Kidney tubule cell (primary cell): ENCODE measurements at places on chromosomes 7 and 10.

- DNase-seq = no peak
These were observed 1.3 kb downstream of the LSM8 start for GRCh38 chr7:118185163-118185860.

DNA sequence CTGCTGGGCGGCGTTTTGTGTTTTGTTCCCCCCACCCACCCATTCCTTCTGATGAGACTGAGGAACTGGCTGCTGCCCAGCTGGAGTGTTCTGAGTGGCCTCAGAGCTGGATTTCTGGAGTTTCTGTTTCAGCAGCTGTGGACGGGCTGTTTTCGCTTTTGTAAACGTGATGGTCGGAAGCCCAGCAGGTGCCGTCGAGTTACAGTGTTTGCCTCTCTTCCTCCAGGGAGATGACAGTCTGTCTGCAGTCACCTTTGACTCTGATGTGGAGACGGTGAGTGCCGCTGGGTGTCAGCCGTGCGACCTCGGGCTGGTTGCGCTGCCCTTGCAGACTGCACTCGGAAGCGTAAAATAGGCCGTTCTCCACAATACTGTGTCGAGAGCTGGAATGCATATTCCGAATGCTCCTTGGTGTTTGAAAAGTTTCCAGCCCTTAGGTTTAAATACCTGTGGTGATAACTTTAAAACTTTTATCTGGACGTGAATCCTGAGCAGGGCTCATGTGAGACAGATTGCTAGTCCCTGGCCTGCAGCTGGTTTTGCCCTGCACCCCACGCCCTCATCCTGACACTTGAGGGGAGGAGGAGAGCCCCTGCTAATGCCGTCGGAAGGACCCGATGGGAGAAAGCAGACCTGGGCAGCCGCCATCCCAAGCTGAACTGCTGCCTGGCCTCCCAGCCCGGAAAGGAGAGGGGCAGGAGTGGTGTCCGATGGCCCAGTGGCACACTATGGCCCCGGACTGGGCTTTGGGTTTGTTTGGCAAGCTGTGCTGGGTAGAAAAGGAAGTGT, 8.3 kb downstream of the IQCE start:
- DNase-seq = no peak

GRCh38 chr7:44152971-44153947, 12.1 kb upstream of the MYL7 start:
- no peak for DNase-seq

- peak; percentile 70 for DNase-seq
These were observed 101.9 kb downstream of the HIBADH start for GRCh38 chr7:27560706-27561235.

- DNase-seq = no peak
These were observed 13.3 kb downstream of the PARP12 start for GRCh38 chr7:140049339-140050024.

- DNase-seq = peak; percentile 17
These were observed 430.5 kb downstream of the MDFIC start for GRCh38 chr7:115352375-115352774.

- DNase-seq = no peak
These were observed 1226.4 kb downstream of the XPNPEP1 start for GRCh38 chr10:108696792-108697477.

DNA sequence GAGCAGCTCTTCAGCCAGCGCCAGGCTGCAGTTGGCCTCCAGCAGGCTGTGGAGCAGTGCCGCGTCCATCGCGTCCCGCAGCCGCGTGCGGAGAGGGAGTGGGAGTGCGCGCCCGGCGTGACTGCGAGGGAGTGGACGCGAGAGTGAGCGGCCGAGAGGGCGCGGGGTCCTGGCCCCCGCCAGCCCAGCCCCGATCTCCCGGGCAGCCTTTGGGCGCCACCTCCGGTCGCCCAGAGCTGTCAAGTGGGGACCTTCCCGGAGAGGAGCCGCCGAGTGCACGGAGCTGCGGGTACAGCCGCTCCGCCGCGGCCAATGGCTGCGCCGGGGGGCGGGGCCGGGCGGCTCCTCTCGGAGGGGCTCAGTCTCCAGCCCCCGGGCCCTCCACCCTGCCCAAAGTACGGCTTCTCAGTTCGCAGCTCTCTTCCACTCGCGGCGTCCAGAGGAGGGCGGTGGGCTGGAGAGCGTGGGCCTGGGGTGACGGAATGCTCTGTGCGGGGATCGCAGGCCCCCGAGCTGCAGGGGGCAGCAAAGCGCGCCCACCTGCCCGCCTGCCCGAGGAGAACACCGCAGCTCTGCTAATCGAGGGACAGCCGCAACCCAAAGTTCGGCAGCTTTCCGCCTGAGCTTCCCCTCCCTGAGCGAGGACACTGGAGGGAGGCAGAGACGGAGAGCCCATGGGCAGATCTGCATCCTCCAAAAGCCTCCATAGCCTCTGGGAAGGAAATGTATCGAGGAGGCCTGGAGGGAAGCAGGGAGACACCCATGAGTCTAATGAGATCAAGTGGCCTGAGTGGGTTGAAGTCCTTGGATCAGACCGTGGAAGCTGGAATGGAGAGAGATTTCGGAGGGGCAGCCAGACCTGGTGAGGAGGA, at the start of gene CRHR2:
Gene CRHR2, minus strand, starts transcription at position 245 of the 872 bp plus-strand sequence. Its CDS starts 176 bp downstream, at position 69.
- DNase-seq = no peak

GRCh38 chr10:70078329-70078728, 25.7 kb downstream of the MACROH2A2 start:
- DNase-seq = peak; percentile 32

- peak; percentile 50 for DNase-seq
These were observed 2.3 kb downstream of the HNRNPA2B1 start for GRCh38 chr7:26198133-26198780.
